ENCODE measurements at places on chromosomes 1 and 21.

DNA sequence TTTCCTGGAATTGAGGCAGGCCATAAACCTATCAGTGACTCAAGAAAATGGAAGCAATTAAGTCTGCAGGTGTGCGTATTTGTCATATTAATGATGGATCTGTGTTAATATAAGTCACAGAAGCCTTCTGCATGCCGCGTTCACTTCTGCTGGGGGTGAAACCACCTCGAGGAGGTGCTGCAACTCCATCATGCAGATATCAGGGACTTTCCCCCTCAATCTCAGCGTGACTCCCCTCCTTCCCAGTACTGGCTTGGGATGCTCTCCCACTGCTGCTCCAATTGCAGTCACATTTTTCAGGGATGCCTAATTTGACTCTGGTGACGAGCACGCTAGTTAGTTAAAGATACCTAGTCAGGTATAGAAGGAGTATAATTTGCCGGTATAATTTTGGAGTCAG, 87.5 kb downstream of the ASTN1 start:
- DNase-seq: no peak

GRCh38 chr1:234542211-234542850, 63.4 kb upstream of the TARBP1 start:
- DNase-seq: no peak

DNA sequence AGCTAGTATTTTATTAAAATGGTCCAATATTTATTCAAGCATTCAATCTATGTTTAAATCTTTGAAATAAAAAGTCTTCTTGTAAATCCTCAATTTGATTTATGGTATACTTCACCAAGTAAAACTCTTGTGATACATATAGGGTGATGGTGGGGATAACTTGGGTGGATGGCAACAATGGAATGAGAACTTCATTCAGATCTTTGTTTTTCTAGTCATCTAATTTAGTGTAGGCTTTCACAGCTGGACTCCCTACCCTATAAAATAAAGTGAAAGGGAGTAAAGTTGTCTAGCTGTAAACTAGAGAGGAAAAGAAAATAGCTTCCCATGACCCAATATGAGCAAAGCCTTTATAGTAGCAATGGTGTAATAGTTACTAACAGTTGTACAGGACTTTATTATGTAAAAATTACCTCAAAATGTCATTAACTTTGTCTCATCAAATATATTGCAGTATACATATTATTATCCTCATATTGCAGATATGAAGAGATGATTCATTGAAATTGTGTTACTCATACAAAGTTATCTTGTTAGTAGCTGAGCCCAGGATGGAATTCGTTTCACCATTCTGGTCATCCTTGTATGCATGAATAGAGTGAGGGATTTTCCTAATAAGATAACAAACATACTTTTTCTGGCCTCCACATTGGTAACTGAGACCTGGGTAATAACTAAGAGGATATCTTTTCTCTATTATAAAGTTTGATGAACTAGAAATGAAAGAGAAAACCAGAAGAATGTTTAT, 1377.7 kb upstream of the ADGRL4 start:
- peak; percentile 21 for DNase-seq

GRCh38 chr1:156430866-156431265, 61.9 kb downstream of the RHBG start:
- DNase-seq: no peak

DNA sequence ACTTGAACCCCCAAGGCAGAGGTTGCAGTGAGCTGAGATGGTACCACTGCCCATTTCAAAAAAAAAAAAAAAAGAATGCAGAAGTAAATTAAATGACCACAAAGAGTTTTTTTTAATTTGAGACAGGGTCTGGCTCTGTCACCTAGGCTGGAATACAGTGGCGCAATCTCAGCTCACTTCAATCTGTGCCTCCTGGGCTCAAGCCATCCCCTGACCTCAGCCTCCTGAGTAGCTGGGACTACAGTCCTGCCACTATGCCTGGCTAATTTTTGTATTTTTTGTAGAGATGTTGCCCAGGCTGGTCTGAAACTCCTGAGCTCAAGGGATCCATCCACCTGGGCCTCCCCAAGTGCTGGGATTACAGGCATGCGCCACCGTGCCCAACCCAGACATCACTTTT, 20.2 kb upstream of the GPR157 start:
- DNase-seq: no peak

DNA sequence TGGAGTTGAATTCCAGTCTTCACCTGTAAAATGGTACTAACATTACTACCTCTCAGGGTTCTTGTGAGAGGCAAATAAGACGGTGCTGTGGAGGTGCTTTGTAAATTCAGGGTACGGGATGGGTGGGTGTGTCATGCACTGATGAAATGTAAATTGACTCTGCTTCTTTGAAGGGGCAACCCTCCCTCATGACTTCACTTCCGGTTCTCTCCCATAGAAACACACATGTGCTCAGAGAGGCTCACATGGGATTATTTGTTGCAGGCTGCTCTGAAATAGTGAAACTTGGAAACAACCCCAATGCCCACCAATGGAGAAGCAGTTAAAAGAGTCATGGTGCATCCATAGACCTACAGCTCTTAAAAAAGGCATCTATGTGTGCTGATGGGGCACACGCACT, 44.9 kb upstream of the SCMH1 start:
- no peak for DNase-seq

GRCh38 chr1:28297826-28298225, 31.0 kb upstream of the MED18 start:
- no peak for DNase-seq

- DNase-seq: no peak
These were observed 54.3 kb upstream of the GALNT2 start for GRCh38 chr1:230012741-230013140.

DNA sequence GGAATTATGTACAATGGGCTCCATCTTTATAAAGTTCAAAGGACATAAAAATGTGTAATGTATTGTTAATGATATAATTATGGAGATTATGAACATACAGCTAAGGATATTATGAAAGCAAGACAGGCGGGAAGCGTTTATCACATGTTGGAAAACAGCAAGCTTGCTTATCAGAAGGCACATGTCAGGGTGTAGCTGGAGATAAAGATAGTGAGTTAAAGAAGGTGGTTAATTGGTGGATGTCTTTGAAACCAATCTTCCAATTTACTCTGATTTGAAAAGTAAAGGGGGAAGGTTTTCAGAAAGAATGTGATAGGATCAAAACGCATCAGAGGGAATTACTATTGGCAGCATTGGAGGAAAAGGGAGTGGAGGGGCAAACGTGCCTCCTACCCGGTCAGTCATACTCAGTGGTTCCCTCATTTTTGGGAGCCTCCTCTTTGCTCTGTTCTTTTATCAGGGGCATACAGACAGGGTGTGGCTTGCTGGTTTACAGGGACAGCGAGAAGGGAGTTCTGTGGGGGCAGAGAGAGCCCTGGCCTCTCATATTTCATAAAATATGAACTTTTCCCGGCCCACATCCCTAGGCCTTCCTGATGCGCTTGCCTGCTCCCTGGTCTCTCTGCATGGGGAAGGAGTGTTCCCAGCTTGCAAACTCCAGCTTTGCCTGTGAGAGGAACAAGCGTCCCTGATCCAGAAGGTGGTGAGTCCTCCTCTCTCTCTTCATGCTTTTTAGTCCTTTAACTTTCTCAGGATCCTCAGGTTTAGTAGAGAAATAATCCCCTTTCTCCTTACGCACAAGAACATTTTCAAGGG, 8.0 kb upstream of the SVBP start:
- no peak for DNase-seq

DNA sequence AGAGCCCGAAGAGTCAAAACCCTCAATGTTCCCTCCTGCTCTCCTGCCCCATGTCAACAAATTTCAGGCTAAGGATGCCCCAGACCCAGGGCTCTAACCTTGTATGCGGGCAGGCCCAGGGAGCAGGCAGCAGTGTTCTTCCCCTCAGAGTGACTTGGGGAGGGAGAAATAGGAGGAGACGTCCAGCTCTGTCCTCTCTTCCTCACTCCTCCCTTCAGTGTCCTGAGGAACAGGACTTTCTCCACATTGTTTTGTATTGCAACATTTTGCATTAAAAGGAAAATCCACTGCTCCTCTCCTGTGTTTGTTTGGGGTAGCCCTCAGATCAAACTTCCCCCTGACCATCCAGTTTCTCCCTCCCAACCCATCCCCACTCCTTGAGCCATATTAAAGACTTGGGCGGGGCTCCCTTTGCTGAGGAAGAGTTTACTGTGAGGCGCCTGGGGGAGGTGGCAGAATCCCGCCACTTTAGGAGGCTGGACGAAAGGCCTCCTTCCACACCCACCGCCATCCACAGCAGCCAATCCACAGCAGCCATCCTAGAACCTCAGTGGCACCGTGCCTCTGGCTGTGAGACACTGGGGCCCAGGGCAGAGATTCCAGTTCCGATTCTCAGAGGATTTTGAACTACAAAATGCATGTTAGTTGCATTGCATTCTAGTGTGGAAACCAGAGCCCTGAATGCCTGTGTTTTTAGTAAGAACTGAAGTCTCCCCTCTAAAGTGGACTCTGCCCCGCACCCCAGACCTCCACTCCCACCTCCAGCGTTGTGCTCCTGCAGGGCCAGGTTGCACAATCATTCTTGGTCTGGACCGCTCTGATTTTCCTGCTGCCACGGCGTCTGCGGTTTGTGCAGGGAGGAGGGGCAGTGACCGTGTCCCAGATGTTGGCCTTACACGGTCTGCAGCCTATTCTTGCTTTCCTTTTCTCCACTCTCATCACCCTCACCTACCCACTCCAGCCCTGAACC, 3.0 kb downstream of the OLFML3 start:
- peak; percentile 4 for DNase-seq

GRCh38 chr1:193456811-193457280, 270.4 kb upstream of the B3GALT2 start:
- DNase-seq: no peak

- no peak for DNase-seq
These were observed 344.7 kb downstream of the DUSP10 start for GRCh38 chr1:221397141-221397540.

GRCh38 chr1:6645018-6645417, 20.4 kb downstream of the THAP3 start:
- no peak for DNase-seq

- DNase-seq: no peak
These were observed 15.2 kb downstream of the PLPPR4 start for GRCh38 chr1:99279525-99279924.

- DNase-seq: no peak
These were observed 333.9 kb downstream of the SRGAP2C start for GRCh38 chr1:121518726-121519041.

DNA sequence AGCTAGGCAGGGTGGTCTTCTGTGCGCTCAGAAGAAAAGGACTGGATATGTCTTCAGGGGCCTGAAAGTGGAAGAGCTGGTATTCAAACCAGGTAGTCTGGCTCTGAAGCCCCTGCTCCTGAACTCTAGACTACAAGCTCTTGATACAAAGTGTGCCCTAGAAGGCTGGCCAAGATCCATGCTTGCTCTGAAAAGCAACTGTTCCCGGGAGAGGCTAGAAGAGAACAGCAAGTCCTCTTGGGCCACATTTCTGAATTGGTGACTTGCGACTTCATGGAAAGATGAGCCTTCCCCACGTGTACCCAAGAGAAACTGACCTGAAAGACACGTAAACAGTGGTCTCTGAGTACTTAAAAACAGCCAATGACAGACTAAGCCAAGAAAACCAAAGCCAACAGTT, 123.3 kb upstream of the GRIK3 start:
- no peak for DNase-seq

- no peak for DNase-seq
These were observed 190.2 kb upstream of the NR5A2 start for GRCh38 chr1:199837321-199837720.

DNA sequence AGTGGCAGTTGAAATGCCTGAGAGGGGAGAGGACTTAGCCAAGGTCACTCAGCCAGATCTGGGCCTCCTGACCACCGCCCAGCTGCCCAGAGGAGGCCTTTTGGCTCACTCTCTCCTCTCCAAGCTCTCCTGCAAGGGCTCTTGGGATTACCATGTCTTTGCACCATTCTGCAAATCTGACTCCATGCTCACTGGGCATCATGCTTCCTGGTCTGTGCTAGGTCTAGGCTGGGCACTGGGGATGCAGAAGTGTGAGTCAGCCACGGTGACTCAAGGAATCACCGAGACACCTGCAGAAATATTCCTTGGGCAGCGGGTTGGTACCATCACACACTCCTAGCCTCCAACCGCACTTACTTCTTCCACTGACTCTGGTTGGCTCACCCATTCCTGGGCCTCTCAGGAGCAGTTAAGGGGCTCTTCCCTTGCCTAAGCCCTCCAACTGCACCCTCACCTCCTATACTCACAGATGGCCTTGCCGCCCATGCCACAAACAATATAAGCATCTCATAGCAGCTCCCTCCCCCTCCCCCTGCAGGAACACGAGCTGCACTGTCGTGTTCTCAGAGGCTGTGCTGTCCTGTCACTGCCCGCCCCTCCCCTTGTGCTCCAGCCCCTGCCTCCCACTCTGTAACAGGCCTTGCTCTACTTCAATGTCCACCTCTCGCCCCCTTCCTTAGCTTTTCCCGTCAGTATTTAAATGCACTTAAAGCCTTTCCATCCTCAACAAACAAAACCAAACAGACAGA, 34.8 kb downstream of the CDCP2 start:
- no peak for DNase-seq

DNA sequence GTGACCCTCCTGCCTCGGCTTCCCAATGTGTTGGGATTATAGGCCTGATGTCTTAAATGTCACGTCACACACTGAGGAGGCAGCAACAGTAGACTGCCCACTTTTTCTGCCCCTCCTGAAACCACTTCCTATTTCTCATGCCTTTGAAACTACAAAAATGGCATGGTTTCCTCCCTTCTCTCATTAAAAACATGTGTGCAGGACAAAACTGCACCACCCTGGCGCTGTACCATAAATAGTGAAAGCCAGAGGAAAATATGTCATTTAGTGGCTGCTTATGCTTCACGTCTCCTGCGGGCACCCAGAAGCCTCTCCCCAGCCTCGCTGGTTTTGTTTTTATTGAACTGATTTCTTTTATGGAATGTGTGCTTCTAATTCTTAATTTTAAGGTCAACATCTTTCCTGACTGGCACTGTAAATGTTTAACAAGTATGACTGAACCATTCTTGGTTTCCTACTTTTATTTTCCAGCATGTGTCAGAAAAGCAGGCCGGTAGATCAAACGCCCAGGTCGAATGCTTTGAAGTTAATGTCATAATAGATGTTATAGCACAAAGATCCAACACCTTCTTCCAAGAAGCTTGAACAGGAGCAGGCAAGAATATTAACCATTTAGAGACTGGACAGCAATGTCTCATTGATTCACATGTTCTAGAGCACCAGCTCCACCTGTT, 59.6 kb upstream of the C1orf87 start:
- DNase-seq: no peak

GRCh38 chr1:58621391-58621790, 44.3 kb upstream of the TACSTD2 start:
- no peak for DNase-seq
